ENCODE measurements at places on chromosomes 7 and 10. TPM values are rescaled to one million over a fixed set of nuclear protein-coding genes. Genes with fewer than 3 reads are reported as not detected.

Gene ST8SIA6
- total RNA-seq, result not detected

Gene CAV1
- 374 TPM for total RNA-seq

Gene VPS41
- 88.2 TPM for total RNA-seq

Gene H2AZ2
- 157 TPM for total RNA-seq

Gene LRRC18
- total RNA-seq, result not detected

Gene GRM3
- total RNA-seq, result not detected

Gene TMEM176A
- not detected for total RNA-seq

Gene CCDC172
- not detected for total RNA-seq

Gene CHAT
- not detected for total RNA-seq

Measured in articular chondrocyte of knee joint (primary cell).